Stimulated activated CD4-positive, alpha-beta T cell treated with anti-CD3 and anti-CD28 coated beads, Interleukin-15, amount 100 ng/mL, for 1 hour (primary cell): ENCODE measurements at places on chromosomes 4 and X.

DNA sequence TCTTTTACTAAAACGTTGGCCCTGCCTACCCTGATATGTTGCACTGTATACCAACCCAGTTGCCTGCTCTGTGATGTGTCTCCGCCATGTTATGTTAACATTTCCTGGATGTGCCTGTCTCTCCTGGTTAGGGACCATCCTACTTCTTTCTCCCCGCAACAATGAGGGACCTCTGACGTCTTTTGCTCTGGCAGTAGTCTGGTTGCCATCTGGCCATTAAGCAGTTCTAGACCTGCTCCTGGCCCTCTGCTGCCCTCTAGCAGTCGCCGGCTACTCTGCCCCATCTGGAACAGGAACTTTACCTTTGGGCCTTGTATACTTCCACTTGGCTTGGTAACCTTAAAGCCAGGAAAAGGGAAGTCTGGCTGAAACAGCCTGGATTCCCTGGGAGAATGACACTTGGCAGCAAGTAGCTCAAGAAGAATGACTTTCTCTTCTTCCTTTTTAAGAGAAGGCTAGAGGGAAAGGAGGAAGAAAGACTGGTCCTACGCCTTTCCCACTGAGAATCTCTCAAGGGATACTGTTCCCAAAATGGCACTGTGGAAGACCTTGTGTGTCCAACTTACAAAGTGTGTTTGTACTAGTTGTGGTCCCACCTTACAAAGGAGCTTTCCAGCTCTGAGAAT lies 63.5 kb downstream of the GPC3 start:
- no peak for DNase-seq

DNA sequence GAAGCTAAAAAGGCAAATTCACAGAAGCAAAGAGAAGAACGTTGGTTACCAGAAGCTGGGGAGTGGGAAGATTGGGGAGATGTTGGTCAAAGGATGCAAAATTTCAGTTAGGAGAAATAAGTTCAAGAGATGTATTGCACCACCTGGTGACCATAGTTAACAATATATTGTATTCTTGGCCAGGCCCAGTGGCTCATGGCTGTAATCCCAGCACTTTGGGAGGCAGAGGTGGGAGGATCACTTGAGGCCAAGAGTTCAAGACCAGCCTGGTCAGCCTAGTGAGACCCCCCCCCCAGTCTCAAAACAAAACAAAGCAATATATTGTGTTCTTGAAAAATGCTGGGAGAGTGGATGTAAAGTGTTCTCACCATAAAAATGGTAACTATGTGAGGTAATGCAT lies 67.9 kb downstream of the TAB3 start:
- DNase-seq = no peak

DNA sequence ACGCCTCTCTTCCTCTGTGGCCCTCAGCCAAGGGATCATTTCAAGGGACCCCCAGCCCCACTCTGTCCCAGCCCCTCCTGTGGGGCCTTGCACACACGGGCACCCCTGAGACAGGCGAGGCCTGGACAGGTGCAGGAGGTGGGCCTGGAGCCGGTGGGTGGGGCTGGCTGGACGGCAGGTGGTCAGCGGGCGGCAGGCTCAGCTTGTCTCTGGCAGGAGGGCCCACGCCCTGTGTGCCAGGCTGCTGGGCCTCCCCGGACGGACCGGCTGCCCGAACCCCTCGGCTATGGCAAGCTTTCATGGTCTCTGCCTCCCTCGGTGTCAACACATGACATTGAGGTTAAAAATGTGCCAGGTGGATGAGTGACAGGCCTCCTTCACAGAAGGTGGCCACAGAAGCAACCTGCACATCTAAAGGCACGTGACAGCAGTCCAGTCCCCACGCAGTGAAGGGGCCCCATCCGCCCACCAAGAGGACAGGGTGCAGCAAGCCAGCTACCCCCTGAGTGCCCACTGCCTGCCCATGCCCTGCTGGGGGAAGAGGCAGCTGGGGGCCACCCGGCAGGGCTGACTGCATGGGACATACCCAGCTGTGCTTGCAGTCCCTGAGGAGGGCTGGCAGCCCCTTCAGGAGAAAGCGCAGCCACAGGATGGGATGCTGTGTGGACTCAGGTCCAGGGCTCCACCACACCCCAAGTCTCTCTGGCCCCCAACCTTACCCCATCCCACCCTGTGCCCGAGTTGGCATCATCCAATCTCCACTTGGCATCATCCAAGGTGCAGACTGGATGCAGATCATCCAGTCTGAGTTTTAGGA lies 109.3 kb downstream of the FAM53A start:
- no peak for DNase-seq

- no peak for DNase-seq
Measured at GRCh38 chr4:11263208-11263607, 165.5 kb downstream of the HS3ST1 start.

GRCh38 chr4:38495446-38495845 lies 168.6 kb upstream of the KLF3 start:
- DNase-seq = no peak

GRCh38 chr4:14151101-14151500 lies 523.6 kb upstream of the BOD1L1 start:
- no peak for DNase-seq

- no peak for DNase-seq
Measured at GRCh38 chrX:44314259-44314734, 29.2 kb downstream of the EFHC2 start.

DNA sequence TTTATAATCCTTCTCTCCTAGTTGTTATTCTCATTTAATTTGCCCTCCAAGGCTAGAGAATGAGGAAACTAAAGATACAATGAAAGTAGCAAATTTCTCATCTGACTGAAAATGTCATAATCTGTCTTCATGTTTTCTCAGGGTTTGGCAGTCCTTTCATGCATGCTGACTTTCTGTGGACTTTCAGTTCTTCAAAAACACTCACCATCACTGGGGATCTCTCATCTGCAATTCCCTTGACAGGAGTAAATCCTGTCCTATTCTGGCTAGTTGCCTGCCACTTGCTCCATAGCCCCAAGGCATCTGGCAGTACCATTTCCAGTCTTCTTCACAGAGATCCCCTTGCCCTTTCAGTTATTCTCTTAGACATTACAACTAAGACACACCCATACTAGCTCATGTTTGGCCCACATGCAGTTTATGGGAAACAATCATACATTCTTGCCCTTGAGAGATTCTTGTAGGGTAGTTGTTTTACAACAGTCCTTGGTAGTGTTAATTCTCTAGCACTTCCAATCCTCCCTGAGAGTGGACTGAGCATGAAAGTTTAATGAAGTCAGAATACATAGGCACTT lies 449.7 kb upstream of the KLHL4 start:
- no peak for DNase-seq

DNA sequence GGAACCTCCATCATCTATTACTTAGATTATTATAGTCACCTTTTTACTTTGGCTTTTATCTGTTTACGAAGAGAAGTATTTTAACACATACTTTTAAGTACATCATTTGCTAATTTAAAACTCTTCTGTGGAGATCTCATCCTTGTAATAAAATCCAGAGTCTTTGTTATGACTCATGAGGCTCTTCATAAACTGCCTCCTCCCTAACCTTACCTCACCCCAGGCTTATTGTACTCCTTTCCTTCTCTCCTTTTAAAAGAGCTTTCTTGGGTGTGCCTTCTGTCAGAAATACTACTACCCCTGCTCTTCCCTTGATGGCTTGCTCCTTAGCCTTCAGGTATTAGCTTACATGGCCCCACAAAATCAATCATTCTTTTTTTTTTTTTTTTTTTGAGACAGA lies 6.6 kb downstream of the ARL9 start:
- no peak for DNase-seq

DNA sequence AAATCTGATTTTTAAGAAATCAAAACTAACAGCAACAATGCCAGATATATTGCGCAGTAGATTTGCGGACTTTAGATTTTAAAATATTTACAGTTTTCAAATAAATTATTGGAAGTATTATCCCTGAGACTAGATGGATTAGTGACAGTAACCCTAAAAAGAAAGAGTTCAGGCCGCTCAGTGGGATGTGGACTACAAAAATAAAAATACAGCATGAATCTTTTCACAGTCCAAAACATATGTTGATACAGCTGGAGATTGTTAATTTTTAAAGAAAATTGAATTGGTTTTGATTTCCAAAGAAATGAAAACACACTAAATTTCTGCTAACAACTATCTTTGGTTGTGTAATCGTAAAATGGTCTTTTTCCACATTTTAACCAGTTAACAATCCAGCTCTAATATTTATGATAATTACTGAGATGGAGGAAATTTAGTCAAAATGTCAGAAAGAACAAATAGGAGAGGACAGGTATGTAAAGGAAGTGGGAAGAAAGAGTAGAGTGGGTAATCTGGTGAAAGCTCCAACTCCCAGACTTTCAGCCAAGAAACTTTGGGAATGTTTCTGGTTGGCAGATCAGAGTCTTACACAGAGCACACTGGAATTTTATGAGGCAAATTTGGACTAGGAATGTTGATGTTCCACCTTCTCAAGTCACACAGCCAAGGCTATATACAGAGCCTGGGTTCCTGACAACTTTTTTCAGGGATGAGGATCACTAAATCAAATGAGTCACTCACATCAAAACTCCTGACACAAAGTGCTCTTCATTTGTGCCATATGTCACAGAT lies 15.1 kb downstream of the C4orf36 start:
- no peak for DNase-seq
